ENCODE measurements at places on chromosomes 7 and 10. TPM values are rescaled to one million over a fixed set of nuclear protein-coding genes. Genes with fewer than 3 reads are reported as not detected.

Gene ABCC2
- total RNA-seq: 68.4 TPM

GRCh38 chr7:73769481-73770001 is 529 bp downstream of the CLDN3 start:
- DNase-seq: no peak

- DNase-seq: no peak
These were observed 12.9 kb downstream of the INPP5A start for GRCh38 chr10:132550366-132551092.

DNA sequence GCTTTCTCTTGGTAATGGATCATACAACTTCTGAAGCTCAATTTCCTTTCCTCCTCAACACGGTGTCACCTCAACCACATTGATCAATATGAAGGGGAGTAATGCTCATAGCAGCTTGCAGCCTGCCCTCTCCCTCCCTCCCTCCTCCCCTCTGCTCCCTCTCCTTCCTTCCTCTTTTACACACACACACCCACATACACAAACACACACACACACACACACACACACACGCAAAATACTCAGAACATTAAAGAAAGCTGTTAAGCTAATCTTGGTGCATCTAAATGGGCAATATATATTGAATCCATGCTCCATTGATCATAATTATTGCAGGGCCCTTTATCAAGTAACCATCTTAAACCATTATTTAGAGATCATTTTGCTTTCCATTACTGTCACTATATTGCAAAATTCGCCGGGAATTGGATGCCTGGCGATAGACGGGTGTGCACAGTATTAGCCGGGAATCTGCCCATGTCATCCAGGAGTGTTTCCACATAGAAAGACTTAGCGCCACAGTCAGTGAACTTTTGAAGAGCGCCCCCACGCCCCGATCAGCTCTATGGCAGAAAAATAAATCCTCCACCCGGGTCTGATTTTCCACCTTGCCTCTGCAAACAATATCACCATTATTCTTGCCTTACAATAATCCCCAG is 122.0 kb downstream of the PRLHR start:
- no peak for DNase-seq

GRCh38 chr10:60542657-60543056 is 153.0 kb upstream of the ANK3 start:
- no peak for DNase-seq

Gene DOCK1
- total RNA-seq: 17.1 TPM

Gene EBF3
- total RNA-seq: not detected

Gene SGCE
- 53.1 TPM for total RNA-seq

DNA sequence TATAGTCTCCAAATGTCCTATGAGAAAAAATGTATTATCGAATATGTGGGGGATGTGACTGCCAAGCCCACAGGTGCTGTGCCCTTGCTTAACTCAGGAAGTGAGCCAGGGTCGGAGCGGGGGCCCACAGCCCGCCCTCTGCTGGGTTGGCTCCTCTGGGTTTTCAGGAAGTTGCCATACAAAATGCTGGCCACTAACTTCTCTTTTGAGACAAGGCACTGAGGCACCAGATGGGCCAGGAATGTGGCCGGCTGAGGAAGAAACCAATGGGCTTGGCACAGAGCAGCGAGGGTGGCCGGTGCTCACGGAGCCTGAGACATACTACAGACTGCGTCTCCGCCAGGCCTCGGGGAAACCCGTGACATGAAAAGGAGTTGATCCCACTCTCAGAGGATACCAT is 58.9 kb downstream of the FAM53B start:
- DNase-seq: no peak

GRCh38 chr7:2764621-2765020 is 76.6 kb downstream of the AMZ1 start:
- DNase-seq: no peak
